ENCODE measurements at places on chromosomes 12 and 14.

DNA sequence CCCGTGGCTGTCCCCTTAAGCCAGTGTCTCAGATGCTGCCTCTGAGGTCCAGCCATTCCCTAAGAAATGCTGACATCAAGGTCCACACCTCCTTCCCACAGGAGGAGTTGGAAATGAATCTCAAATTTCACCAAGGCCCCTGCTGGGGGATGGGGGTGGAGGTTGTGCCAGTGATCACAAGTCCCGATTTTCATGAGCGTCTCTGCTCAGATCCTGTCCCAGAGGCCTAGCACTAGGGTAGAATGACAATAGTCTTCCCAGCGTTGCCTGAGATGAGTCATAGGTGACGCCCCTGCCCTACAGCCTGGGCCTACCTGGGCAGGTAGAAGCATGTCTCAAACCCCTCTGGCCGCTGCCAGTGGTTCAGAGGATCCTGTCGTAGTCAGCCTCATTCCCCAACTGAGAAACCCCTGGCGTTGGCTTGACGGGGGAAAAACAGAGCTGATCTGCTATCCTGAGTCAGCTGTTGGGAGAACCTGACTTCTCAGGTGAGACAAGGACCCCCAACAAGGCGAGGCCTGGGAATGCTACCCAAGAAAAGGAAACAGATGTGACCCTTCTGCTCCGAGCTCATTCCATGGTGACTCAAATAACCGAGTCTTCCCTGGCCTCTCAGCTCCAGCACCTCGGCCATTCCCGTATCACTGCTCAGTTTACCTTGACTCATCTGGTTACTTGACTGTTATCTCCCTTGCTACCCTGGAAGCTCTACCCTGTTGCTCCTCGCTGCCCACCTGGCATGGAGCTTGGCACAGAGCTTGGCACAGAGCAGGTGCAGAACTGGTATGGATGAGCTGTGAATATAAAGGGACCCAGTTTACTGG, 21.8 kb upstream of the SPPL3 start:
- no peak for DNase-seq

GRCh38 chr12:13023811-13024530, 20.2 kb upstream of the FAM234B start:
- no peak for DNase-seq

DNA sequence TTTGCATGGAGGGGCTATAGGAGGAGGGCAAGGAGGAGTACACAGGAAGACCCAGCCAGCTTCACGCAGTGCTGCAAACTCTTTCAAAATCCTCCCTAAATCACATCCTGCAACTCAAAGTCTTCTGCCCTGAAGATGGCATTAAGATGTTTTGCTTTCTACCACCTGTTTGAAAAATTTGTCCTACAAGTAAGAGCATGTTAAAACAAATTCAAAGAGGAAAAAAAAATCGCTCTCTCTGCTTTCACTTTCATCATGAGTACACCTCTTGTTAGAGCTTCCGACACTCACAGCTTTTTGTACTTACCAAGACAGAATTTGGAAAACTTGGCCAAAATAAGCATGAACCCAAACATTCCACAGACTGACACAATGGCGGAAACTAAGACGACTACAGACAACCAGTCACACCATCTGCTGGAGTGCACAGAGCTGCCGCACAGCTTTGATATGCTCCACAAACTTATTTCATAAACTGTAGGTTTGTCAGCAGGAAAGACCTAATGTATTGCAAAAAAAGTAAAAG, 21.3 kb downstream of the GCH1 start:
- peak; percentile 10 for DNase-seq

DNA sequence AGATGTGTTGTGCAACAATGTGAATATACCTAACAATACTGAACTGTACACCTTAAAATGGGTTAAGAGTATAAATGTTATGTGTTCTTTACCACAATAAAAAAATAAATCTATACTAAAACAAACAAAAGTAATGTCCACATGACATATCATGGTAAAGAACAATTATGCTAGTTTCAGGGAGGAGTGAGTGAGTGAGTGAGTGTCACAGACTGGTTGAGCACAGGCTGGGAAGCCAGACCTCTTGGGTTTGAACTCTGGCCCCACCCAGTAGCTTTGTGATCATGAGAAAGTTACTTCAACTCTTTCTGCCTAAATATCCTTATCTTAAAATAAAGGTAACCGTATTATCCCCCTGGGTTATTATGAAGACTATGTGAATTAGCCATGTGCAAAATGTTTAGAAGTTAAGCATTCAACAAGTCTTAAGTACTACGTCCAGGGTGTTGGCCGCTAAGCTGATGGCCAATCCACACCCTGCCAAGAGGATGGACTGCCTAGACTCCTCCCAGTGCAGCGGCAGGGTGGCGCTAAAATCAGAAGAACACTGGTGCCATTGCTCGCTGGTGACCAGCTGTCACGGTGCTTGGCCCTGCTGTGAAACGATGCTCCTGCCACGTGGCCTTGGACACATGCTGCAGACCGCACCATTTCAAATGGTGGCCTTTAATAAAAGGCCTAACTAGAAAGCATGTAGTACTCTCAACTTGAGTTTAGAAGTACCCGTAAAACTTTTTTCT, 7.3 kb downstream of the SLC2A13 start:
- DNase-seq = no peak

DNA sequence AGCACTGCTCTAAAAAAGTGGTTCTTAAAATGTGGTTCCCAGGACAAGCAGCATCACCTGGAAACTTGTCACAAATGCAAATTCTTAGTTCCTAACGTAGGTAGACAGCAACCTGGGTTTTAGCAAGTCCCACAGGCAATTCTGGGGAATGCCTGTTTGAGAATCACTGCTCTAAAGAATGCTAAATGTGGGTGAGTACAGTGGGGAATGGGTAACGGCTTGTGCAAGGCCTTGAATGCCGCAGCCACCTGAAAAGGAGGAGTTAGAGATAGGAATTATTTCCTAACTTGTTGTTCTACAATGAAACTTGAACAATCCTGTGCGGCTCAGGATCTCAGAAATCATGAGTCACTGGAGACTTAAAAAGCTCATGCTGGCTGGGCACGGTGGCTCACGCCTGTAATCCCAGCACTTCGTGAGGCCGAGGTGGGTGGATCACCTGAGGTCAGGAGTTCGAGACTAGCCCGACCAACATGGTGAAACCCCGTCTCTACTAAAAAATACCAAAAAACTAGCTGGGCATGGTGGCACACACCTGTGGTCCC, 34.9 kb downstream of the GNS start:
- no peak for DNase-seq

DNA sequence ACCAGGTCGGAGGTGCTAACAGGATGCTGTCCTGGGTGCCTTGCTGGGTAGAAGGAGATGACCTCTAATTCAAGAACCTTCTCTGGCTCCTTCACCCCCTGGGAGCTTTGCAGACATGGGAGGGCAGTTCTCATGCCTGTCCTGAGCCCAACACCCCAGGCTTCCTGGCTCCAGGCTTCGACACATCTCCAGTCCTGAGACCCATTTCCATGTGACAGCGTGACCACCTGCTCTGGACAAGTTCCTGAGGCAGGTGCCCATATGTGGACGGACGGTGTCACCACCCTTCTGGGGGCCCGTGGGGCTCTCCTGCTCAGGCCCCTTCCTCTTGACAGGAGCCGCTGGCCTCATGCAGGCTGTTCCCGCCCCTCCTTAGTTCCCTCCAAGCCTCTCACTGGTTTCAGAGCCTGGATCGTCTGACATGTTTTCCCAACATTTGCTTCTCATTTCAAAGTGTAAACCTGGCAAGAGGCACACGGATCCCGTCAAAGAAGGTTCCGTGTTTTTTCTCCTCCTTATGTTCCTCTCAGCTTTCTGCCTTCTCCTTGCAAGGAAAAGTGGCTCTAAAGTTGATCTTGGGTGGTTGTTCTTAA, 291.9 kb upstream of the RTL1 start:
- DNase-seq = no peak

DNA sequence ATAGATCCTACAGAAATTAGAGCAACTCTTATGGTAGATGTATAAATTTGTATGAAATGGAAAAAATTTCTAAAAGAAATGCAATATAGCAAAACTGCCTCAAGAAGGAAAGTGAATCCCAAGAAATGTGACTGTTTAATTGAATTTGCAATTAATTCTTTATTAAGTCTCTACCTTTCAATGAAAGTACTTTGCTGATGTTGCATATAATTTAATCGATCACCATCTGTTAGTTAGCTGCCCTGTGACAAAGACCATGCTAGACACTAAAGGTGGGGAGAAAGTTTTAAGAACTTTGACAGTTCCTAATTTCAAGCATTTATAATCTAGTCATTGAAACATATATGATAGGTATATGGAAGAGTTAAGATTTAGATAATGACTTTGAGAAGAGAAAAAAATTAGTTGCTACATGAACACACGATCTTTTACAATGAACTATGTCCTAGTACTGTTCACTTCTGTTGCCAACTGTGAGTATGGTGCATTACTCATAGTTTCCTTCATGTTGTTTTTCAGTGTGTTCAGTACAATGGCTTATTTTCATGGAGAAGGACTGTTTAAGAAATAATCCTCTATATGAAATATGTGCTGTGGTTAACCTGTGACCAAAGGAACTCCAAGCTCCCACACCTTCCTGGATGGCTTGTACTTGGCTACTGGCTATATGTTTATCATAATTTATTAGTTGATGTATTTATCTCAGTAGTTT, 128.4 kb downstream of the METTL25 start:
- DNase-seq = no peak

All from A172 (cell line).